ENCODE measurements at places on chromosomes 7 and 10.

GRCh38 chr7:3309140-3309539 lies 8.1 kb downstream of the SDK1 start:
- no peak for DNase-seq

- DNase-seq: no peak
Observed at GRCh38 chr7:122746948-122747347, 44.2 kb upstream of the RNF148 start.

DNA sequence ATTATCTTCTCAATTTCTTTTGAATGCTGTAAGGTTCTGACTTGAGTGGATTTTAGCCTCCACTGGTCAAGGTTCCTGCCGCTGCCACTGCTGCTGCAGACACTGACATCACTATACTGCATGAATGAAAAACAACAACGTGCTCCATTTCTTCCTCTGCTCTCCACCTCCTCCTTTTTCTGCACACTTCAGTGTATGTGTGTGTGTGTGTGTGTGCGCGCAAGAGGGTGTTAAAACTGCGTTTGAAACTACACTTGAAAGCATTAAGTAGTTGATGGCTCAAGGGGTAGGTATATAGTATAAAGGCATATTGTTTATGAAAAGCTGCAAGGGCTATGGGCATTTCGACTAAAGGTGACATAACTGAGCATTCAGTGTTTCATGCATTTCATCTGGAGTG lies 3.5 kb downstream of the GLCCI1 start:
- DNase-seq: peak; percentile 17

GRCh38 chr10:89481662-89482061 lies 53.7 kb downstream of the SLC16A12 start:
- DNase-seq: no peak

- no peak for DNase-seq
Observed at GRCh38 chr10:122307669-122308416, 36.7 kb downstream of the BTBD16 start.

DNA sequence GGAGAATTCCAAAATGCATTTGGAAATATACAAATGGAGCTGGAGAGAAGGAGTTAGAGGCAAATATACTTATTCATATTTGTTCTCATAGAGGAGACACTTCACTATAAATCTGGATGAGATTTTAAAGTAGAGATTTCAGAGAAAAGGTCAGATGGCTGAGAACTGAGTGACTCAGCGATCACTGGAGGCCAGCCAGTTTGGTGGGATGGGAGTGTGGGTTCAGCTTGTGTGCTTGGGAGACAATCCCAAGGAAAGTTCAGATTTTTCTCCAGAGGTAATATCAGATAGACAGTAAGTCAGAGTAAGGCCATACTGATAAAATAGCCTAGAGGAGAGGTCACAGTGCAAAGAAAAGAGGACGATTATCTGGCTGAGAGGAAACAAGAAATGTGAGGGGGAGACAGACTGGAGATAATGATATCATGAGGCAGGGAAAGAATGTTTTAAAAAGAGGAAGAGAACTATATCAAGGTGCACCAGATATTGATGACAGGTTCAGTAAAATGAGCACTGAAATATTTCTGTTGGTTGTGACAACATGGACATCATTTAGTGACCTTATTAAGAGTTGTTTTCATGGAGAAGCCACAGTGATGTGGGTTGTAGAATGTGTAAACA lies 67.0 kb downstream of the MDFIC start:
- no peak for DNase-seq

DNA sequence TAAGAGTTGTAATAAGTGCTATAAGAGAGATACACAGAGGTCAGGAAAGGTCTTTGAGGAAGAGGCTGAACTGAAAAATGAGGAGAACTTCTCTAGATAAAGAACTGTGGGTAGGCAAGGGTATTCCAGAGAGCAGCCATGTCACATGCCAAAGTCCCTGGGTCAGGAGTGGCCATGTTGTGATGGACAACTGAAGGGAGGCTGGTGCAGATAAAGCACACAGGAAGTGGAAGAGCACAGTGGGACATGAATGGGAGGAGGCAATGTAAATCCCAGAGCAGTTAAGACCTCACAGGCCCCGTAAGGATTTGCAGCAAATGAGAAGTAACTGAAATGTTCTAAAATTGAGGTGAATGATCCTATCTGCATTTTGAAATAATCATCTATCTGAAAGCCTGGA lies 37.2 kb downstream of the IMMP2L start:
- no peak for DNase-seq

GRCh38 chr10:63027531-63027930 lies 105.6 kb upstream of the NRBF2 start:
- no peak for DNase-seq

DNA sequence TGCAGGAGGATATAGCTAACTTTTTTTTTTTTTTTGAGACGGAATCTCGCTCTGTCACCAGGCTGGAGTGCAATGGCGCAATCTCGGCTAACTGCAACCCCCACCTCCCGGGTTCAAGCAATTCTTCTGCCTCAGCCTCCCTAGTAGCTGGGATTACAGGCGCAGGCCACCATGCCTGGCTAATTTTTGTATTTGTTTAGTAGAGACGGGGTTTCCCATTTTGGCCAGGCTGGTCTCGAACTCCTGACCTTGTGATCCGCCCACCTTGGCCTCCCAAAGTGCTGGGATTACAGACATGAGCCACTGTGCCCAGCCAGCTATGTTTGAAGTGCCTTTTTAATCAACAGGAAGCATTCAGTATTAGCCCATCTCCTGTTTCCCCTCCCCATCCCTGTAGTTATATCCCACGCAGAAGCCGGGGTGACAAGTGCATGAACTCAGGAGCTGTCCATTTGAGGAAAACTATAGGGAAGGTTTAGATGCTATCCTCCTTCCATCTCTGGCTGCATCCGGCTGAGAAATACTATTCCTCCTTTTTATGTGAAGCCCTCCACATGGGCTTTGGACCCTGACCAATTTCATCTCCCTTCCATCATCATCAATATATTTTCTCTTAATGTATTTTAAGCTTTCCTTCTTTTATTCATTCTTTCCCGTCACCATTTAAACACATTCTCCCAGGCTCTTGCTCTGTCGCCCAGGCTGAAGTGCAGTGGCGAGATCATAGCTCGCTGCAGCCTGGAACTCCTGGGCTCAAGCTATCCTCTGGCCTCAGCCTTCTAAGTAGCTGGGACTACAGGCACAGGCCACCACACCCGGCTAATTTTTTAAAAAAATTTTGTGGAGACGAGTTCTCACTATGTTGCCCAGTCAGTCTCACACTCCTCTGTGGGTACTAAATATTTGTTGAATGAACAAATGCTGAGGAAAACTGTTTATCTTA lies 1.3 kb upstream of the POT1 start:
- DNase-seq: no peak

DNA sequence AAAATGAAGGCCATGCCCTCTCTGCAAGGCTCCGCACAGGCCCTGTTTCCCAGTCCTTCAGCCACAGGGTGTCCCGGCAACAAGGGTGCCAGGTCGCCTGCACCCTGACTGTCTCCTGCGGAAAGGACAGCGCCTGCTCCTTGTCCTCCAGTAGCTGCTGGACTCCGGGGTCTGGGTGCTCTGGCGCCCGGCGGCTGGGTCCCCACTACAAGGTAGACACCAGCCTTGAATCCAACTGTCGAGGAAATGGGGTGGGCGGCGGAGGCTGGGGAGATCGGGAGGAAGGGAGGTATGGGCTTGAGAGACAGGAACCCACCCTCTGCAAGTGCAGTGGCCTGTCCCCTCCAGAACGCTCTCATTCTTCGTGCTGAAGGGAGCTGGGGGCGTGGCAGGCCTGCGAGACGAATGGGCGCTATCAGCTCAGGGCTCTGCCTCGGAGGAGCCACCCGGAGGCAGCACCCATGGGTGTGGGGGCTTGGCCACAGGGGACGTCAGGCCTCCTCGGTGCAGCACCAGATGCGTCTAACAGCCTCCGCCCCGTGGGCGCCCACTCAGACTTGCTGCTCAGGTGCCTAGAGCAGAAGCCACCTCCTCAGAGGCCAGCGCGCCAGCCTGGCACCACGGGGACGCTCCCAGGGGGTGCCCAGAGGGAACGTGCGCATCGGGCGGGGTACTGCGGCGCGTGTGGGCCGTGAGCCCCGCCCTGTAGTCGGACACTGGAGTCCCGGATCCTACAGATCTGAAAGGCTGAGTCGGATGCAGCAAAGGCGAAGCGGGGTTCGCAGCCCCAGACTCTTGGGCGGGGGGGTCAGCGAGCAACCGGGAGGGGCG lies 15.6 kb downstream of the ADAM8 start:
- DNase-seq: peak; percentile 71

GRCh38 chr7:55939514-55940123 lies 12.1 kb upstream of the MRPS17 start:
- no peak for DNase-seq

GRCh38 chr7:117835016-117835664 lies 38.1 kb downstream of the CTTNBP2 start:
- no peak for DNase-seq

- no peak for DNase-seq
Observed at GRCh38 chr10:120069700-120070099, 177.2 kb downstream of the SEC23IP start.

DNA sequence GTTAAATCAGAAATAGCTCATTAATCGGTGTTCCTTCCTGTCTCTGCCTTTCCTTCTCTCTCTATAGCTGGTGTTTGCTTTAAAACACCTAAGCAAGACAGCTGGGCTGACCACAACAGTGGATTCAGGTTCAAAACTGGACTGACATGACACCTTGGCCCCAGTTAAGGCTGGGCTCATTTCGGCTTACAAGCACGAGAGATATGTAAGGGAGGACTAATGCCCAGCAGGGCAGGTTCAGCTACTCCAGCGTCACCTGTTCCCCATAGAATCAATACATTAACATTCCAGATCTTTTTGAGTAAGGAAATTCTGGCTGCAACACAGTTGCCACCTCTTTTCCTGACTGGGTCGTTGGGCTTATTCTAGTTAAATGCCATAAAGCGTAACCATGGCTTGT lies 323.0 kb upstream of the AOAH start:
- DNase-seq: no peak

- DNase-seq: no peak
Observed at GRCh38 chr7:156668130-156668741, 27.7 kb downstream of the RNF32 start.

- DNase-seq: no peak
Observed at GRCh38 chr10:62616885-62617590, 187.5 kb upstream of the ADO start.

- DNase-seq: no peak
Observed at GRCh38 chr10:70693619-70694335, 21.5 kb downstream of the ADAMTS14 start.

DNA sequence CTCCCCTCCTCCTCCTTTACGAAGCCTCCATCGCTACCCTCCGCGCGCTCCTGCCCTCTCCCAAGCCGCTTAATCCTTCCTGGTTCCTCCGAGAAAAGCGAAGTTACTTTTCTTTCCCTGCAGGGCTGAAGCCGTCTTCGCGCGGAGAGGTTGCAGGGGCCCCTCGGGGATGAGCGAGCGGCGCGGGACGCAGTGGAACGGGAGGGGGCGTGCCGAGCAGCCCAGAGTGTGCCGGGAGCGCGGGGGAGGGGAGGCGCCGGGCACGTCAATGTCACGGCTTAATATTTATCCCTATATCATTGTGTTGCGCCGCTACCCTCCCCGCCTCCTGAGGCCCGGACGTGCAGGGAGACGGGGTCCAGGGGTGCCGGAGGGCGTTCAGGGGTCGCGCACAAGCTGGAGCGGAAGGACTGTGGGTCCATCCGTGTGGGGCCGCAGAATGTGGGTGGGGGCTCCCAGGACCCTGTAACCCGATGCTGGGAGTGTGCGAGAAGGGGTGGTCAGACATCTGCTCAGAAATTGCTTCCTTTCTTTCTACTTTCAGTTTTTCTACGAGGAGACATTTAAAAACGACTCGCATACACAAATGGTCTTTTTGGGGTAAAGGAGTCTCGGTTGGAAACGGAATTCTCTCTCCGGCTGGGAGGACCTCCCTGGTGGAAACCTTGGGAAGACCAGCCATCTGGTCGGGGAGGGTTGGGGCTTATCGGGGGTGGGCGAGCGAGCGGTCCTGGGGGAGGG lies 2.4 kb downstream of the CDK6 start:
- DNase-seq: peak; percentile 69

DNA sequence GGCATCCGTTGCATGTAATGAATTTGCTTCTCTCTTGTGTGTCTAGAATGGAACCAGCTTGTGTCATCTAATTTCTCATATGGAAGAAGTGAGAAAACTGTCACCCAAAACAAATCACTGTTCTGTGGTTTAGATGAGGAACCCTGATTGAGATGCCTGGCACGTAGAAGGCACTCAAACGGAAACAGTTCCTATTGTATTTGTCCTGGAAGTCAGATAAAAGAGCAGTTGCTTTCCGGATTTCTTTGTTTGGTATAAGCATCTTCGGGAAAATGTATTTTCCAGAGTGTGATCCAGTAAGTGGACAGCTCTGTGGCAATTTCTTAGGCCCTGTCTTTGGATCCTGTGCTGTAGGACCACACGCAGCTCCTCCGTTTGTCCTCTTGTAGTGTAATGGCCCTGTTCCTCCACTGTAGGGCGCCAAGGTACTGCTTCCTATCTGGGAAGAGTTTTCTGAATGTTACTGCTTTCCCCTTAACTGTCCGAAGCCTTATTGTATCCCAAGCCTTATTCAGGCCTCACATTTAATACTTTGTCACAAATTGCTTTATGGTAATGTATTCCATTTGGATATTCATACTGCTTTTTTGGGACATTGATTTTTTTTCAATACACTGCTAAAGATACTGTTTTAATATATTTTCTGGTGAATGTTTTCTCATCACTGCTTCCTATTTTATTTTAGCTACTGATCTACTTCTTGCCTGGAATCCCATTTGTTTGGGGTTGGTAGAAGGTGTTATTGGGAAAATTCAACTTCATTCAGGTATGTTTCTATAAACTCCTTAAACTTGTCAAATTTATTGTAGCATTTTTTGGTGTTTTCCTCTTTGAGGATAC lies 24.8 kb downstream of the INPP5F start:
- DNase-seq: peak; percentile 58

DNA sequence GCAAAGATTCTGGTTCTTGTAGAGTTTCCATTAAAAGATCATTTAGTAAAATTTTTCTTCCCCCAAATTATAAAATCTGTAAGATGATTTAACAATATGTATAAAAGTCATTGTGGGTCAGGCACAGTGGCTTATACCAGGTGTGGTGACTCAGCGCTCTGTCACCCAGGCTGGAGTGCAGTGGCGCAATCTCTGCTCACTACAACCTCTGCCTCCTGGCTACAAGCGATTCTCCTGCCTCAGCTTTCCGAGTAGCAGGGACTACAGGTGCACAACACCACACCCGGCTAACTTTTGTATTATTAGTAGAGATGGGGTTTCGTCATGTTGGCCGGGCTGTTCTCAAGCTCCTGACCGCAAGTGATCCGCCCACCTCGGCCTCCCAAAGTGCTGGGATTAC lies 68.0 kb downstream of the SEPTIN14 start:
- DNase-seq: no peak

- no peak for DNase-seq
Observed at GRCh38 chr7:89027781-89028180, 232.2 kb upstream of the TEX47 start.

- DNase-seq: no peak
Observed at GRCh38 chr10:26571655-26572054, 125.8 kb upstream of the PDSS1 start.

GRCh38 chr10:78703593-78703992 lies 365.2 kb upstream of the ZMIZ1 start:
- DNase-seq: no peak

- DNase-seq: no peak
Observed at GRCh38 chr10:124094419-124094785, 1.0 kb upstream of the CHST15 start.
